Effector memory CD4-positive, alpha-beta T cell (primary cell): ENCODE measurements at places on chromosomes 1 and 21.

- DNase-seq: no peak
These were observed 119.7 kb downstream of the PRDM2 start for GRCh38 chr1:13819642-13820041.

GRCh38 chr1:173505391-173505790 is 28.3 kb downstream of the PRDX6 start:
- no peak for DNase-seq

- no peak for DNase-seq
These were observed 115.9 kb upstream of the JUN start for GRCh38 chr1:58899587-58900271.

DNA sequence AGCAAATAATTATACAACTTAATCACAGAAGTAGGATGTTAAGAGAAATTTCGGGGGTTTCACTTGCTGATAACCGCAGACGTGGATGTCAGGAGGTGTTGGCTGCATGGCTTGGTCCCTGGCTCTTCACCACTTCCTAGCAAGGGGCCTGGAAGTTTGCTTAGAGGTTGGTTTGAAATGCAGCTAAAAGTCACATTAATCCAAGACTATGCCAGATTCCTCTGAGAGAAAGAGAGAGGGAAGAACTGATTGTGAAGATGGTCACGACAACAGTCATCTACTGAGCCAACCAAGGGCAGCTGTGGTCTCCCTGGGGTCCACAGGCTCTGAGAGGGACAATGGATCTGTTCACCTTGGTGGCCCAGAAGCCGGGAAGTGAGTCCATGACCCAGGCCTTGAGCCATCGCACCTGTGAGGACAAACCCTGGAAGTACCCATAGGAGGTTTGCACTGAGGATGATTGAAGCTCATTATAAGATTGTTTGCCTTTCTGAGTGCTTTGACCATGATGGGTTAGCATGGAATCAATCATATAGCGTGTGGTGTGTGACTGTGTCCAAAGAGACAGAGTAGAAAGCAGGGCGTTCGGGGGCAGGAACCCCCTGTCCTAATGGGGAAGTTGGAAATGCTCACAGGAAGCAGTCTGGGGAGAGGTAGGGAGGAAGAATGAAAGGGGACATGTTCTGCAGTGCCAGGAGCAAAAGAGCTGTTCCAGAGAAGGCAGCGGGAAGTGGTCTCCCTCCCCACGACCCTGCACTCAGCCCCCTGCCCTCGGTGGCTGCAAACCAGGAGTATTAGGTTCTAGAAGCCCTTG is 47.1 kb downstream of the UMODL1 start:
- no peak for DNase-seq

GRCh38 chr1:235838021-235838420 is 28.7 kb downstream of the LYST start:
- no peak for DNase-seq

- no peak for DNase-seq
These were observed 36.1 kb downstream of the TRIM11 start for GRCh38 chr1:228370439-228370940.

GRCh38 chr1:245804696-245805095 is 649.9 kb downstream of the KIF26B start:
- no peak for DNase-seq

GRCh38 chr21:26451081-26451740 is 121.9 kb downstream of the CYYR1 start:
- no peak for DNase-seq

DNA sequence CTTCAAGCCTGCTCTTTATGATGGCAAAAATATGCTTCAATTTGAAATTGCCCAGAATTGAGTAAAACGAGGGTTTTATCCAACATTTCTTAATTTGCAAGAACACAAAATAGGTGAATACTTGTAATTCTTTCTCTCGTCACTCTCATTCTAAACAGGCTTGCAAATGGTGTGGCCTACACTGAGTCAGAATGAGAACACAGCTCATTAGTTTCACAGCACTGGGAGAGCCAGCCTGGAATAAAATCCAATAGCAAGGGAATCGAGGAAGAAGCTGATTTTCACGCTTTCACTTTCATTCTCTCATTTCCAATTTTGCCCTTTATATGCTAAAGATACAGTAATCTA is 537.5 kb downstream of the LTN1 start:
- no peak for DNase-seq

- no peak for DNase-seq
These were observed 39.5 kb upstream of the DDAH1 start for GRCh38 chr1:85504417-85504816.

GRCh38 chr1:31101147-31101502 is 35.6 kb upstream of the PUM1 start:
- no peak for DNase-seq

GRCh38 chr1:15786581-15786980 is 20.9 kb downstream of the UQCRHL start:
- no peak for DNase-seq

GRCh38 chr1:174964261-174964971 is 35.3 kb upstream of the CACYBP start:
- no peak for DNase-seq

DNA sequence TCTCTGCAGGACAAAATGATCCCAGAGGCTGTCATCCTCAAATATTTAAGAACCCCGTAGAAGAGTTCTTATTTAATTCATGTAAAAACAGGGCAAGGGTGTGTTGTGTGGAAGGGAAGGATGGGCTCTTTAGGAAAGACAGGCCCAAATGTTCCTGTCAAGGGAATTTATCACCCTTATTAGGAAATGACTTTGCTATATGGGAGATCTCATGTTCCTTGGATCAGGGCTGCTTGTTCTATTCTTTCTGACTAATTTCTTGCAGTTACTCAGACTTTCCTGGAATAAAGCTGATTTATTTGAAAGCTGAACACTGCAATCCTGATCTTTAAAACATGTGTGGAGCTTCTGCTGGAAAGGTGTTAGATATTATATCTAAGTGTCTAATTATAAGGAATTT is 72.8 kb downstream of the SELENOF start:
- DNase-seq: no peak

DNA sequence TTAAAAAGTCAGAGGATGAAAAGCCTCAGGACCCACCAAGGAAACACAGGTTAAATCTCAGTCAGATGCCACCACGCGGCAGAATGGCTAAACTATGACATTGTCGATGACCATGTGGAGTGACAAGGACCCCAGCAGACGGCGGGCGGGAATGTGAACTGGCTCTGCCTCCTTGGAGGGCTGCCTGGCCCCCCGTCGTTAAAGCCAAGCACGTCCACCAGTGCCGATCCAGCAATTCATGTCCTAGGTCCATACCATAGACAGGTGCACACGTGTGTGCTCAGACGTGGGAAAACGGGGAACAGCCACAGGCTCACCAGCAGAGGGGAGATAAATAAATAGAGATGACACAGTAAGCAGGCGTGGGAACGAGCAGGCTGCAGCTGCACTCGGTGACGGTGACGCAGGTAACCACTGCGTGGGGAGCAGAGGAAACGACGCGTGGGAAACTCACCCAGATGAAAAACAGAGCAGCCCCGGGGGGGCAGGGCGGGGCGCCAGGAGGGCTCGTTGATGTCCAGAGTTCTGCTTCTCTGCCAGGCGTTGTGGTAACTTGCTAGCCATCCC is 28.3 kb upstream of the PCBP3 start:
- DNase-seq: peak; percentile 83

DNA sequence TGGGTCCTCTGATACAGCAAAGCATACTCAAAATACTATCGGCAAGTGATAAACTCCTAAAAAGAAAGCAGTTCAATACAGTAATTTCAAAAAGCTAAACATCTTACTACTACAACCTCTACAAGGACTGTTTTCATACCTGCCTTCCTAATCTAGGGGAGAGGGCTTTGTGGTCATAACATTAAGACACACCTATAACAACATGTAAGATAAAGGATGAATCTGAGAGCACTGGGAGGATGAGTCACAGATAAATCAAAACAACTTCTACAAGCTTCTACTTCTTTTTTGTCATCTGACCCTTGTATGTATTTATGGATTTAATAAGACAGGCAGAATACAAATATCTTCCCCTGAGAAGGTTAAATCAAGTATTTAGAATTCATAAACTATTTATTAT is 40.0 kb downstream of the LTN1 start:
- no peak for DNase-seq

- no peak for DNase-seq
These were observed 102.4 kb upstream of the BACE2 start for GRCh38 chr21:41065539-41065938.

GRCh38 chr1:41274752-41275545 is 32.8 kb upstream of the SCMH1 start:
- DNase-seq: no peak

GRCh38 chr1:107626073-107626796 is 338.7 kb downstream of the VAV3 start:
- DNase-seq: no peak

DNA sequence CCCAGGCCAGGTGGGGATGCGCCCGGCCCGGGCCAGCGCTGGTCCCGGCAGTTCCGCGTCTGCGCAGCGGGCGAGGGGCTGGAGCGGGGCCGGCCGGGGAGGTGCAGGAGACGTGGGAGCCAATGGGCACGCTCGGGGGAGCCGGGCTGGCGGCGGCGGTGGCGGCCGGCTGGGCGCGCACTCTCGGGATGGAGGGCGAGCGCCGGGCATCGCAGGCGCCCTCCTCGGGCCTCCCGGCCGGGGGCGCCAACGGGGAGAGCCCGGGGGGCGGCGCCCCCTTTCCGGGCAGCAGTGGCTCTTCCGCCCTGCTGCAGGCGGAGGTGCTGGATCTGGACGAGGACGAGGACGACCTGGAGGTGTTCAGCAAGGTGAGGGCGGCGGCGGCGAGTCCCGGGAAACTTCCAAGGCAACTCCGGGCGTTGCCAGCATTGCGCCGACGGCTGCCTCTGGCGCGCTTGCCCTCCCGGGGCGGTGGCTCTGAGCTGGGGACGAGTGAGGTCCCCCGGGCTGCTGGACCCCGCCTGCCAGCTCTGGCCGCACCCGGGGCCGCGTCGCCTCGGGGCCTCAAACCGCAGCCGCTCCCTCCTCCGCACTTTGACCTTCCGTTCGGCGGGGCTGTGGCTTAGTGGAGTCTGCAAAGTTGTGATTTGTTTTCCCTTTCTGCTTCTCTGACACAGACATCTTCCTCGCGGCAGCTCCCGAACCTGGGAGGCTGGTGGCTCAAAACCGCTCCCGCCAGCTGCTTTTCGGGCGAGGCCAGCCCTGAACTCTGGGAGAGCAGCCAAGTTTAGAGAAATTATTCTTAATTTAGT is at the start of gene SNX7:
TSS of gene SNX7 (plus strand) at position 178 of the 812 bp plus-strand sequence. CDS start at position 189, 11 bp downstream.
- DNase-seq: no peak

GRCh38 chr1:157249326-157249725 is 111.1 kb upstream of the ETV3 start:
- DNase-seq: no peak

DNA sequence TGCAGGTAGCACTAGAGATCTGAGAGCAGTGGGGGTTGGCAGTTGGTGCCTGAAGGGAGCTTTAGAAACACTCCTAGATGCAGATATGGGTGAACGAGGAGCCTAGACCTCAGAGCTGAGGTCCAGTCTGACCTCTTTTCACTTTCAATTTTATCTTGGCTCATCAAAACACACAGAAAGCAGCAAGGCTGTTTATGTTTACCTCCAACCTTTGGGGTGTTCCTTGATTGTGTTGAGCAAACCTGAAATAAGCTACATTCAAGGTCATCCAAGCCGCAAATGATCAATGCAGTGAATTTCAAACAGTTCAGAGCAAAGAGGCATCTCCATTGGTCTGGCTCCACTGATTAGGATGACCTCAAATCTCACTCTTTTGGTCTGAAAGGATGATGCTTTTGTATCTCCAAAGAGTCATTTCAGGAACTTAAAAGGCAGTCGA is 1.3 kb downstream of the LY9 start:
- no peak for DNase-seq

- DNase-seq: no peak
These were observed 149.4 kb upstream of the COL6A1 start for GRCh38 chr21:45831991-45832740.

GRCh38 chr1:208058267-208058666 is 147.3 kb upstream of the CD34 start:
- DNase-seq: no peak

GRCh38 chr1:13494712-13495111 is 19.1 kb downstream of the LRRC38 start:
- DNase-seq: no peak

GRCh38 chr21:46097336-46098293 is at the start of gene COL6A2:
Gene COL6A2, plus strand, starts transcription at chr21:46098112.
- DNase-seq: peak; percentile 15

- no peak for DNase-seq
These were observed 103.2 kb upstream of the DYNLT5 start for GRCh38 chr1:66648901-66649595.

- DNase-seq: no peak
These were observed 8.0 kb upstream of the DNM3 start for GRCh38 chr1:171833091-171833825.

GRCh38 chr1:19799230-19800075 is at the start of gene TMCO4:
Gene TMCO4, minus strand, starts transcription at chr1:19799916. Its CDS starts 19,158 bp downstream, at chr1:19780758.
- peak; percentile 26 for DNase-seq

GRCh38 chr1:13523780-13524477 is 10.1 kb upstream of the LRRC38 start:
- DNase-seq: no peak

DNA sequence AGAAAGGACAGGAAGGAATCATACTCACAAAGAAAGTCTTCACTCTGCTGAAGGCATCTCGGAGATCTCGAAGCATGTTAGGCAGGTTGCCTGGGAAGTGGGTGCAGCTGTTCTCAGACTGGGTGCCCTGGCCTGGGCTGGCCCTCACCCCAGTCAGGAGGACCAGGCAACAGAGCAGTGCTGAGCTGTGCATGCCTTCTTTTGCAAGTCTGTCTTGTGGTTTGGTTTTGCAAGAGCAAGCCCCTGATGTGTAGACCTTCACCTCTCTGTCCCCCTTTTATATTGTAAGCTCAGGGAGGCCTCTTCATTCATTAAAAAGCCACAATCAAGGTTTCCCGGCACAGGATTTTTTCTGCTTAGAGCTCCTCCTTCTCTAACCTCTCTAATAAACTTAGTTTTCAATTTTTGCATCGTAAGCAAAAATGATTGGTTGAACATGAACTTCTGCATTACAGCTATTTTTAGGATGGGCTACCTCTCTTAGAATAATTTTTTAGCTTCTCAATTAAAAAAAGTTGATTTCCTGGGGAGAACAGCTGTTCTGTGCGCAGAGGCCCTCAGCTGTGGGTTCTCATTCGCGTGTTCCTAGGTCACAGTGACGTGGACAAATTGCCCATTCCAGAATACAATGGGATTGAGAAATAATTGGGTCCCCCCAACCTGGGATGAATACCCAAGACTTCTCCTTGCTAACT is at the start of gene IL10:
TSS of gene IL10 (minus strand) at position 252 of the 695 bp plus-strand sequence. CDS start at position 193, 59 bp downstream.
- DNase-seq: no peak

DNA sequence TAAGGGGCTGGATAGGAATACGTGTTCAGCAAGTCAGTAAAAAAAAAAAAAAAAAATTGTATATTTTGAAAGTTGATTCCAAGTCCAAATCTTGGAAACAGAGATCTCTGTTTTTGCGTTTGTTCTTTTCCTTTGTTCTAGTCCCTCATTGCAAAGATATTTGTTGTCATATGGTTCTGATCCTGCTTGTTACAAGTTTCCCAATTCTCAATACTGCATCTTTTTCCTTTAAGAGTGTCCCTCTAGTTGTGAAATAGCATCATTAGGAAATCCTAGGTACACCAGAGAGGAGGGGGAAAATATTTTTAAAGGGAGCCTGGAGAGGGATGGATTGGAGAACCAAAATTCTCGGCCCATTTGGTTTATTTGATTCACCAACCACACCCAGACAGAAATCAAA is 152.2 kb upstream of the C1orf105 start:
- no peak for DNase-seq

- DNase-seq: no peak
These were observed 14.6 kb upstream of the PKP1 start for GRCh38 chr1:201268604-201269151.

GRCh38 chr1:241560849-241561187 is 28.6 kb downstream of the KMO start:
- DNase-seq: no peak
